ENCODE measurements at places on chromosomes 2 and 18.

DNA sequence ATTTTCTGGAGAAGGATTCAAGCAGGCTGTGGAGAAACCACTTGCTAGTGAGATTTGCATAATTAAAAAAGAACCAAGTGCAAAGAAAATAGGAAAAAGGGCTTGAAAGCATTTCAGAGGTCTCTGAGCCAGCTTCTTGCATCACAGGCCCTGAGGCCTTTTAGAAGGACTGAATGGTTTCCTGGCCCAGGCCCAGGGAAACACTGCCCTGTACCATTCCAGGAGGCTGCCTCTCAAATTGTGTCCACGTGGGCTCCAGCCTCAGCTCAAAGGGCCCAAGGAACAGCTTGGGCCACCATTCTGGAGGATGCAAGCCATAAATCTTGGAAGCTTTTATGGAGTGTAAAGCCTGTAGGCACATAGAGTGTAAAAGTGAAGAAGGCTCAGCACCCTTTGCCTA, 523.3 kb upstream of the VRK2 start:
- DNase-seq: no peak

GRCh38 chr2:163574309-163574708, 161.5 kb downstream of the FIGN start:
- no peak for DNase-seq

DNA sequence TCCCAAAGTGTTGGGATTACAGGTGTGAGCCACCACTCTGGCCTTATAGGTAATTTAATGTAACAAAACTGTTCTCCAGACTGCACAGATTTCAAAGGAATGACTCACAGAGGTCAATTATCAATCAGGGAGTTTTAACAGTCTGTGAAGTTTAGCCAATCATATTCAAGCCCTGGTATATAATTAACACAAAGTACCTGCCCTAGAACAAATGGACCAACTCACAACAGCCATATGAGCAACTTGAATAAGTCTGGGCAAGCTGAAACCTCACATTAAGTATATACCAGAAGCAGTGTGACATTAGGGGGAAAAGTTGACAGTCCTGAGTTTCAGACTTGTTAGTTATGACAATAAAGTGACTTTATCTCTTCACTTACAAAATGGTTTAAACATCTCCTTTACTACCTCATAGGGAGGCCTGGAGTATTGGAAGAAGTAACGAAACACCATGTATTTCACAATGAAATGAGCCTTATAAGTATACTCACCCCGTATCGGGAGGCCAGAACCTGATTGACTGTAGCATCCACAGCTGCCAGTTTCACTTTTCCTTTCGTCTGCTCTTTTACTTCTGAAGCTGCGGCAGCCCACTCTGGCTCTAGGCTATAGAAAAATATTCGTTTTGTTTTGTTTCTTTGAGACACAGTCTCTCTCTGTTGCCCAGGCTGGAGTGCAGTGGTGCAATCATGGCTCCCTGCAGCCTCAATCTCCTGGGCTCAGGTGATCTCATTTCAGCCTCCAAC, 22.2 kb downstream of the PDIA6 start:
- DNase-seq: no peak

DNA sequence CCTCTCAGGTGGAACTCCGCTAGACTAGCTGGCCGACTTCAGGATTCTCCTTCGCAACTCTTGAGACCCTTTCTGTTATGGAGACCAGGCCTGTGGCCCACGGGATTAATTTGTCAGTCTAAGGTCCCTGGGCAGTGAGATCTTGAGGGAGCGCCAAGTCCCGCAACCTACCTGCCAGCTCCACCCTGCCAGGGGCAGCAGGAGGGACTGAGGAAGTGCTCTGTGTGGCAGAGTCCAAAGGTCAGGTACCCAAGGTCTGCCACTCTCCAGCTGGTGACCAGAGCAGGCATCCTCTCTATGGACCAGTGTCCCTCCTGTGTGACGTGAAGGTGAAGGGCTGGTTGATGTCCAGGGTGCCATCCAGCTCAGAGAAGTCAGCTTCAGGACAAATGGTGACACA, 4.3 kb upstream of the SPATA3 start:
- DNase-seq: no peak

GRCh38 chr18:48021273-48021914, 90.9 kb upstream of the SMAD2 start:
- DNase-seq: no peak

- peak; percentile 86 for DNase-seq
Observed at GRCh38 chr2:48605482-48606175, 12.0 kb upstream of the GTF2A1L start.

GRCh38 chr2:201953880-201954279, 79.8 kb upstream of the FZD7 start:
- DNase-seq: no peak

DNA sequence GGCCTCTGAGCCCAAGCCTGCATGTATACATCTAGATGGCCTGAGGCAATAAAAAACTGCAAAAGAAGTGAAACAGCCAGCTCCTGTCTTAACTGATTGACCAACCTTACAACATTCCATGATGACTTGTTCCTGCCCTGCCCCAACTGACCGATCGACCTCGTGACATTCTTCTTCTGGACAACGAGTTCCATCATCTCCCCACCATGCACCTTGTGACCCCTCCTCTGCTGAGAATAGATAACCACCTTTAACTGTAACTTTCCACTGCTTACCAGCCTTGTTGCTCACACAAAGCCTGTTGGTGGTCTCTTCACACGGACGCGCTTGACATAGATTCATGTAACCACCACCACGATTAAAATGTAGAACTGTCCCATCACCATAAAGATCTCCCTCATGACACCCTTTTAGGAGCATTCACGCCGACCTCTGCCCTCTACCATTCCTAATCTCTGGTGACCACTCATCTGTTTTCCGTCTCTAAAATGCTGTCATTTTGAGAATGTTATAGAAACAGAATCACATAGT, 120.1 kb upstream of the REV1 start:
- DNase-seq: no peak

DNA sequence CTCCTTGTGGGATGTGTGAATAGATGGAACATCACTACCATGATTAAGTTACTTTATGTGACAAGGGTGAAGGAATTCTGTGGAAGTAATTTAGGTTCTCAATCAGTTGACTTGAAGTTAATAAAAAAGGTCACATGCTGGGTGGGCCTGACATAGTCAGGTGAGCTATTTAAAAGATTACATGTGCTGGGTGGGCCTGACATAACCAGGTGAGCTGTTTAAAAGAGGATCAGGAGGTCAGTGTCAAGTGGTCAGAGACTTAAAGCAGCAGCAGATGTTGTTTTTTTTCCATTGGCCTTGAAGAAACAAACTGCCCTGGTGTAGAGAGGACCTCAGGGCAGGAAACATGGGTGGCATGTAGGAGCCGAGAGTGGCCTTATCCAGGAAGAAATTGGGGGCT, 3.3 kb downstream of the IL1R2 start:
- DNase-seq: no peak

GRCh38 chr2:106953236-106953635, 67.3 kb upstream of the ST6GAL2 start:
- no peak for DNase-seq

GRCh38 chr2:7900593-7900992, 781.3 kb upstream of the ID2 start:
- no peak for DNase-seq

DNA sequence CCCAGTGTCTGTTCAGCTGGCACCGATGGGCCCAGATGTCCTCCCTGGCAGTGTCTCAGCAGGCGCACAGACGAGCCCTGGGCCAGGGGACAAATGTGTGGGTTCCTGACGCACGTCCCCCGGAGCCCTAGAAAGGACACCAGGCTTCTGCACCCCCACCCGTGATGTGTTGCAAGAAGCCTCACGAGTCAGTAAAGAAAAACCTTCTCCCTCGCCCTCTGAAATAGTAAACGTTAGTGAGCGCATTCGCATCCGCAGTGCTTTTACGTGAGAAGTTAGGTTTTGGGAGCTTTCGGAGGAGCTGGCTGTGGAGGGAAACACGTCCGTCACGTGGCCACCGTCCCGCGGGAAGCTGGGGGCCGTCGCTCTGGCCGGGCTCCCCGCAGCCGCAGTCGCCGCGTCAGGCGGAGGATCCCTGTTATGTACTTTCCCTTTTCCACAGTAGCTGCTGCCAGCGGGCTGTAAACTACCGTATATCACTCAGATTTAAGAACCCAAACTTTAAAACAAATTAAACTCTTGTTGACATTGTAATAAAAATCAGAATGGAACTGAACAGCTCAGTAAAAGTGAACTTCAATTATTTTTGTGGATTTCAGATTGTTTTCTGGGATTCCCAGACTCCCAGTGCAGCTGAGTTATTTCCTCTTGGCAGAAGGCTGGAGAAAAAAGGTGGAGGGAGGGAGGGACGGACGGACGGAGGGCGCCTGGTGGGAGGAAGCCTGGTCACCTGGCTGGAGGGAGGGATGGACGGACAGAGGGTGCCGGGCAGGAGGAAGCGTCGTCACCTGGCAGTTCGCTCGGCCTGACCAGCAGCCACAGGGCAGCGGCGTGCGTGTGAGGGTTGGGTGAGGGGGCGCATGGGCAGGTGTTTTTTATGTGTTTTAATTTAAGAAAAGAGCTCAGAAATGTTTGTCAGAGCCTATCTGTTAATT, 112.1 kb downstream of the NFATC1 start:
- peak; percentile 34 for DNase-seq

DNA sequence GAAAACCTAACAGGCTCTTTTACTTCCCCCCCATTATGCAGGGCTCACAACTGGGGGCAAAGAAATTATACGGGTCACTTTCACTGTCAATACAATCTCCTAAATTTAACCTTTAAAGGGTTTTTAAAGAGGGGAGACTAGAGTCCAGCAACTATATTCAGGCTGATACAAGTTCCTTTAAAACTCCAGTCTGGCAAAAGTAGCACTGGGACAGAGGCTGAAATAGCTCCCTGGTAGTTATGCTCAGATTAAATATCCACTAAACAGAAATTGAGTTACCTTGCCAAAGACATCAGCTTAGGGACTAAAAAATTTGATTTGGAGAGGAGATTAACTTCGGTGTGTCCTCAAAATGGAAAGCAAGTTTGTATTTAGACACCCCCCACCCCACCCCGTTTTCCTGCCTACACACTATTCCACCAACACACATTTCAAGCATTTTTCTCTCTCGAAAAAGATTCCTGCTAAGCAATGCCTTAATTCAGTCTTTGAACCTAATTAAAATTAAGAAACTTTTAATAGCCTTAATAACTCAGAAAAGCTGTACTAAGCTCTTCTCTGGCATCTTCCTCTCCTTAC, 127.2 kb downstream of the OSBPL1A start:
- no peak for DNase-seq

- no peak for DNase-seq
Observed at GRCh38 chr2:83016343-83017110, 1442.6 kb downstream of the SUCLG1 start.

- no peak for DNase-seq
Observed at GRCh38 chr2:106054880-106055655, 139.0 kb downstream of the UXS1 start.

- DNase-seq: no peak
Observed at GRCh38 chr2:85623991-85624390, 8.0 kb downstream of the USP39 start.

- no peak for DNase-seq
Observed at GRCh38 chr2:134146620-134147019, 107.3 kb upstream of the MGAT5 start.

DNA sequence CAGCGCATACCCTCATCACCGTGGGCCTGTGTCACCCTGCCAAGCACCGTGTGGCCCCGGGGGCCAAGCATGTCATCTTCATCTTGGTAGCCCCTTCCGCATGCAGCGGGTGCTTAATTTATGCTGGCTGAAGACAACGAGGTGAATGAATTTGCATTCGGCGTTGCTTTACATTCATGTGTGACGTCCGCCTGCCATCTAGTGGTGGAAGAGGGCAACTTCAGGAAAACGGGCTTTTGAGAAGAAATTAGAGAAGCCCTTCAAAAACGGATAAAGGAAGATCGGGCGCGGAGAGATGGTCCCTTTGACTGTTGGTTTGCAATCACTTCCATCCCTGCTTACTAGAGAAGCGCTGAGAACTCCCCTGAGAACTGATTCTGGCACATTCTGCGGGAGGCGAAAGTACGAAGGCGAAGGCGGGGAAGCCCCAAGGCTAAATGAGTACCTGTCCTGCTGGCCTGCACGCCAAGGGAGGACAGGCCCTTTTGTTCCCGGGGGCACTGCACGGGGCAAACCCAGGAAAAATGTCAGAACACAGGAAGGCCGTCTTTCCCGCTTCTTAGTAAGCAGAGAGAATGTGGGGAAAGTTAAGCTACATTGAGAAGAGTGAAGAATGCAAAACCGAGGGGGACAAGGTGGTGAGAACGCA, 145.9 kb downstream of the ZNF516 start:
- DNase-seq: peak; percentile 53

GRCh38 chr2:218398437-218399390, 954 bp upstream of the CTDSP1 start:
- DNase-seq: peak; percentile 73

DNA sequence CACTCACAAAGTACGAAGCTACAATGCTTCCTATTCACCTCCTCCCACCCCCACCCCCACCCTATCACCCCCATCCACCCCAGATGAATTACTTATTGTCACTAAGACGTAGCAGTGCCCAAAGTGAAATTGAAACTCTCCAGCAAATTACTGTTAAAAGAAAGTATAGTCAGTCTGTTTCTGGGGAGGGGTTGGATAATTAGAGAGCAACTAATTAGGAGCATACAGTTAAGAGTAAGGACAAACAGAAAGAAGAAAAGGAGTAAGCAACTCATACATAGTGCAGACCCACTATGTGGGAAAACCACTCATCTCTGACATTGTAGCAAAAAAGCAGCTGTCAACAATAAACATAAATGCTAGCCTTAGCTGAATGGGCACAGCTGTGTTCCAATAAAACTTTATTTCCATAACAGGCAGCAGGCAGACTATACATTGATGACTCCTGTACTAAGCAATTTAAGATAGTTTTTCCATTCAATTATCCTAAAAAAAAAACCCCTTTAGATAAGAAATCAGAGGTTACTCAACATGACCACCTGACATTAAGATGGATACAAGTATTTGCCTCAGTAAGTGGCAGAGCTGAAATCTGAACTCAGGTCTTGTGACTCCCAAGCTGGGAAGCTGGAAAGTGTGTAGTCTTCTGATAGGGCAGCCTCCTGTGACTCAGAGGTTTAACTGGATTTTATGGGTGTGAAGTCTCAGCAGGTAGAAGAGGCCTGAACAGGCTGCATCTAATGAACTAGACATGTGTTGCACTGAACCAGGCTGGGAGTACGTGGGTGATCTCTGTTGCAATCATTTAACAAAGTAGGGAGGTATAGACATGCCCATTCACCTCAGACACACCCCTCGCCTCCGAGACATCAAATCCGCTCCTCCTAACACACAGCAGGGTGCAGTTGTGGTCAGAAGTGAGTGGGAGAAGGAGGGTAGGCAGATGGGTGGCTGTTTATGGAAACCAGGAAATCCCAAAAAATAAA, 171.8 kb upstream of the KLF7 start:
- DNase-seq: no peak

DNA sequence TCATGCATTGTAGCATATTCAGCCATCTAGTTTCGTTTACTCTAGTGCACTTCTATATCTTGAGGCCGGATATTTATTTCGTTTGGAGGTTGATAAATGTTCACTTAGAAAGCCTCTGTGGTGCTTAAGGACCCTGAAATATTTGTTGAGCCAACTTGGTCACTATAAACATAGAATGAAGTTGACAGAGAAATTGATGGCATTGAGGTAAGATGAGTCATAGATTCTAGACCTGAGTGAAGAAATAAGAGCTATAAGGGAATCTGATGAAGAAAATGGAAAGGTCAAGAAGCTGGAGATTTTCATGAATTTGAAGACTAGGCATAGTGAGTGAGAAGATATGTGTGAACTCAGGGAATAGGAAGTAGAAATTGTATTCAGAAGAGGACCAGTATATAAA, 35.9 kb downstream of the EPC2 start:
- no peak for DNase-seq

Measured in hematopoietic multipotent progenitor cell treated with erythropoietin and hydrocortisone succinate and interleukin-3 and kit ligand, for 15 days (in vitro differentiated cells).